Left colon (tissue), 2 donors: ENCODE measurements at places on chromosomes 4 and X. TPM values are rescaled to one million over a fixed set of nuclear protein-coding genes. Genes with fewer than 3 reads are reported as not detected.

DNA sequence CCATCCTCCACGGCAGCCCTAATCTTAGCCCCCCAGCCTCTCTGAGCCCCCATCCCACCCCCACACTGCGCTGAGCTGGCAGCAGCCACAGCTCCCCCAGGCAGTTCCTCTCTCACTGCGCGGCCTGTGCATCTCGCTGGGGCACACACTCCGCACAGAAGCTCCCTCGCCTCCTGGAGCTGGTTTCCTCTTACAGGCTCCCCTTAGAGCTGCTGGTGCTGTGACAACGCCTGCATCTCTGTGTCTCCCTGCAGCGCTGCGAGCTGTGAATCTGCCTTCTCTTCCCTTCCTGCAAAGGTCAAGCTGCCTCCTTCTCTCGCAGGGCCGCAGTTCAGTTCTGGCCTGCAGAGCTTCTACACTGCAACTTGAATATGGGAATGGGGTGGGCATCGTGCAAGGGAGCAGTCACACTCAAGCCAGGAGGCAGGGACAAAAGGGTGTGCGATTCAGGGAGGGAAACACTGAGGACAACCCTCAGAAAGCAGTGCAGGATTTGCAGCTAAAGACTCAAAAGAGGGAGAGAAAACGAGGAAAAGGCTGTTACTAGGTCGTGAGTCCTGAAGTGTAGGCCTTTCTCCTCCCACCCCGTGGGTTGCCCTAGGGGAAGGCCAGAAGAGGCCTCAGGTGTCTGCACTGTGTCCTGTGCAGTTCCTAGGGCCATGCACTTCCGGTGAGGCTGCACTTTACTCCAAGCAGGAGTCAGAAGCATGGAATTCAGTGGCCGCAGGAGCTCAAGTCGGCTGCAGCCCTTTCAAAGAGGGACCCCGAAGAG lies 87.0 kb downstream of the BCOR start:
- no peak for DNase-seq

GRCh38 chrX:118228041-118228440 lies 111.4 kb upstream of the KLHL13 start:
- no peak for DNase-seq

The DUSP21 gene
- not detected for total RNA-seq

GRCh38 chrX:71935476-71935875 lies 24.8 kb downstream of the NHSL2 start:
- no peak for DNase-seq

The GABRG1 gene
- 0.03 TPM for total RNA-seq

DNA sequence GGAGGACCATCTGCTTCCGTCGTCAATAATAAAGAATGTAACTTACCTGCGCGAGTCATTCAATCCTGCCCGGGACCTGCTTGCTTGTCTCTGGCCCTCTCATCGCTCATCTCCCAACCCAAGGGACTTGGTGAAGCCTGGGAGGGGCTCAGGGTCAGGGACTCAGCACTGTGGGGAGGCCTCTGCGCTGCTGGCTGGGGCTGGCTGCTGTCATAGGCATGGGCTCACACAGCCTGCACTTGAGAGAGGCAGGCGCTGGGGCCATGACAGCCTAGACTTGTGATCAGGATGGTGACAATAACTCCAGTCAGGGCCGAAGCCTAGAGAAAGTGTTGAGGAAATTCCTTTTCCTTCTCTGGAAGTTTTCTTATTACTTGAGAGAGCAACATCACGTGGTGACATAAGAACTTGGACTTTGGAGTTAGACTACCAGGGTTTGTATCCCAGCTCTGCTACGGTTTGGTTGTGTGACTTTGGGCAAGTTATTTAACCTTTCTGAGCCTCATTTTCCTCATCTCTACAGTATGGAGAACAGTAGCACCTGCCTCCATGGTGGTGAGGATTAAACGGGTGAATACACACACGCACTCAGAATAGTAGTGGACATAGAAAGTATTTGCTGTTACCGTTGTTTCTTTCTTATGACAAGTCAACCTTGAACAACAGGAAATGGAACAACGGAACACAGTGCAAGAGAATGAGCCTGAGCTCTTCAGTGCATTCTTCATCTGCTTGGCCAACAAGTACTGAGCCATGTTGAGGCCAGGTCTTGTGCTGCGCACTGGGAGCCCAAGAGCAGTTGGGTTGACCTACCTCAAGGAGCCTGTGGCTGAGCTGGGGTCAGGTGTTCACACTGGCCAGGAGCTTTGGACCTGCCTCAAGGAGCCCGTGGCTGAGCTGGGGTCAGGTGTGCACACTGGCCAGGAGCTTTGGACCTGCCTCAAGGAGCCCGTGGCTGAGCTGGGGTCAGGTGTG lies 60.5 kb downstream of the TBC1D14 start:
- DNase-seq, result no peak
